ENCODE measurements at places on chromosomes 6 and 20. TPM values are rescaled to one million over a fixed set of nuclear protein-coding genes. Genes with fewer than 3 reads are reported as not detected.

- DNase-seq: no peak
These were observed 77.0 kb upstream of the MLN start for GRCh38 chr6:33880766-33881165.

GRCh38 chr6:151036869-151037680 lies 171.6 kb downstream of the MTHFD1L start:
- DNase-seq: peak; percentile 39

DNA sequence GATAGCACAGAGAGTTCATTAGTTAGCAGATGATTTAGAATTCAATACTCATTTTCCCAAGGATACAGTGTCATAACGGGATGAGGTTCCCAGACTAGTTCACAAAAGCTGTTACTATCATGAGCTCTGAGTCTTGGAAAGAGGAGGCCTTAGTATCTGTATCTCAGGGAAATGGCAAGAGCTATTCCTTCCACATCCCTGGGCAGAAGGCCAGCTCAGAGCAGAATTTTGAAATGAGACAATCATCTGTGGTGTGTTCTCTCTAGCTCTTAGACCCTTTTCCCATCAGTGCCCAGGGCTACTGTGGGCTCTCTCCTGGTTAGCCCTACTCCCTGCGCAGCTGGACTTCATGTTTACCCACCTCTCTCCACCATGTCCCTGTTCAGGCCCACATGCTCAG lies 64.5 kb downstream of the JAG1 start:
- DNase-seq: no peak

- DNase-seq: no peak
These were observed 5.8 kb upstream of the CDC5L start for GRCh38 chr6:44381739-44382138.

- no peak for DNase-seq
These were observed 102.3 kb downstream of the EDN3 start for GRCh38 chr20:59402681-59403080.

GRCh38 chr6:44411141-44411540 lies 23.6 kb downstream of the CDC5L start:
- no peak for DNase-seq

GRCh38 chr6:141097471-141097870 lies 1035.3 kb upstream of the GJE1 start:
- DNase-seq: no peak

DNA sequence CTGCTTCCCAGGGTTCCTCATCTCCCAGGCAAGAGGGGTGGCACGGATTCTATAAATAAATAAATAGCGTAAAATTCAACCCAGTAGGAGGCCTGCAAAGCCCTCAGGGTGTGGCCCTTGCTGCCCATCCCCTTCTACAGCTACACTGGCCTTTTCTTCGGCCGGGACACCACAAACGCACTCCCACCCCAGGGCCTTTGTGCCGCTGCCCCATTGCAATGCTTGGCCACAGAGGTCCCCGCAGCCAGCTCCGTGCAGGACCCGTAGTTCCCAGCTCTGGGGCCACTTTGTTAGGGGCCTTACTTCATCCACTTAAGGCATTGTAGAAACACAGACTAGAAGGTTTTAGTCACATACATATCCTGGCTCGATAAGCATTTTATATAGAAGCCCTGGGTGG lies 151.2 kb downstream of the ERMARD start:
- DNase-seq: no peak

GRCh38 chr20:35311409-35311808 lies 19.2 kb upstream of the FAM83C start:
- DNase-seq: peak; percentile 74

GRCh38 chr6:105753207-105753606 lies 332.9 kb upstream of the PRDM1 start:
- peak; percentile 10 for DNase-seq

DNA sequence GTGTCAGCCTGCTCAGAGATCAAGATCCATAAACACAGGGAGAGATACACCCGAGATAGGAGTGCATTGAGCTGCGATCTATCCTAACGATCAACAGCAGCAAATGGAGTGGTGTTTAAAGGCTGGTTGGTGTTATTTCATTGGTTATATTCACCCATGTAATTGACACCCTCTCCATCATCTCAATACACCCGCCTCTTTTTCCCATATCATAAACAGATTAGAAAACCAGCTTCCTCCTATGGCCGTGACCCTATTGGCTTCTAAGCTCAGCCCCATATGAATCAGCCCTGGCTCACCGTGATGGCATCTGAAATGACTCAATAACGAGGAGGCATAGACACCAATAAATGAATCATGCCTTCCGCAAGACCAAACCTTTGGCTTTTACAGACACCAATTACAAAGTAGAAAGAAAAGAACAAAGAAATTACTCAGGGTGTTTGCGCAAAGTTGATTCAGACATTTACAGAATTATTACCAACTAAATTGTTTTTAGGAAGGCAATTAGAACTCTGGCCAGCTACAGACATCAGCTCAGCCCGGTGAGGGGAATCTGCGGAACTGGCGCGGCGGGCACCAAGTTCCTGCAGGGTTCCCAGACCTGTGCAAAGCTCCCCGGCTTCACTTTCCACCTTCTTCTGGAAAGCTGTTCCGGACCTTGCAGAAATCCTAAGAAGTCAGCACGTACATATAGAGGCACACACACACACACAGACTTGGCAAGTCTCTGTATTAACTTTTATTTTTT lies 11.5 kb downstream of the PMEPA1 start:
- DNase-seq: peak; percentile 100

- DNase-seq: no peak
These were observed 65.2 kb downstream of the RIPOR3 start for GRCh38 chr20:50625986-50626677.

- peak; percentile 65 for DNase-seq
These were observed 1.5 kb upstream of the MSH5 start for GRCh38 chr6:31737991-31738979.

DNA sequence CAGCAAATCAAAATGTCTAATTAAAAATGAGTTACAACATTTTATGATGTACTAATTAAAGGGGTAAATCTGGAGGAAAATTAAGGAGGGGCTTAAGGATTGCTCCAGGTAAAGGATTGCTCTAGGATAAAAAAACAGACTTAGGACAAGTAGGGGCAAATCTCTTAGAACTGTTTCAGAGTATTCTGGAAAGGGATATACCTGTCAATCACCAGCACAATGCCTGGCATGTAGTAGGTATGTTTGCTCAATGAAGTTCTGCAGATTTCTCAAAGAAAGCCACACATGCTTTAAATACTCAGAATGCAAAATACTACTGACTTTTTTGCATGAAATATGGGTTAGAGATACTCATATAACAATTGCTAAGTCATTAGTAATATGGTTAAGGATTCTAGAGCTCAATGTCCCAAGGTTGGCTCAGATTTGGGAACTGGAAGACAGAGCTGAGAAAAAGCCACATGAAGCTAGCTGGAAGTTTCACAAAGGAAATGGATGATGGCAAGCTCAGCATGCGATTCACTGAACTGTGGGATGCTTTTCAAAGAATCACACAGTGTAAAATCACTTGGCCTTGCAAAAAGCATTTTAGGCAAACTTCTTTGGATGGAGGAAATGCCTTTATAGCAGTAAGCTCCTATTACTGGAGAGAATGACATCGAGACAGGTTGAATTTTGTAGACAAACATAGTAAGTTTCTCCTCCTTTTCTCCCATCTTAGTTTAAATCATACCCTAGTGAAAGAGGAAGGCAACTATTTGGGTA lies 72.8 kb downstream of the MAP3K5 start:
- DNase-seq: no peak

GRCh38 chr20:45823949-45824835 lies 2.9 kb downstream of the TNNC2 start:
- peak; percentile 20 for DNase-seq

GRCh38 chr6:16635810-16636602 lies 125.3 kb downstream of the ATXN1 start:
- peak; percentile 75 for DNase-seq

DNA sequence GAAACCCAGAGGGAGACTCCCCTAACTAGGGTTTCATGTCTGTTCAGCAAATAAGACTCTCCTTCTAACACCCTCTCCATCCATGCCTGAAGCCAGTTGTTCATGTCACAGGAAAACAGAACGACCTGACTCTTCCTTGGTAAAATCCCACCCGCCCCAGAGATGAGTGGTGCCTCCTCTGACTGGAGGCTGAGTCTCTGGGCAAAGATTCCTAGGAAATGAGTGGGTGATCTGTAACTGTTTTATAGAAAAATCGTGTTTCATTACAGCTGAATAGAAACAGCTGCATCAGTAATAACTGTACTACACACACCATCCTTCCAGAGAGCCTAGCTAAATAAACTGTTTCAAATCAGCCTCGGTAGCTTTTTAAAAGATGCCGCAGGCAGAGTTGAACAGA lies 37.4 kb upstream of the MRPS10 start:
- DNase-seq: no peak

DNA sequence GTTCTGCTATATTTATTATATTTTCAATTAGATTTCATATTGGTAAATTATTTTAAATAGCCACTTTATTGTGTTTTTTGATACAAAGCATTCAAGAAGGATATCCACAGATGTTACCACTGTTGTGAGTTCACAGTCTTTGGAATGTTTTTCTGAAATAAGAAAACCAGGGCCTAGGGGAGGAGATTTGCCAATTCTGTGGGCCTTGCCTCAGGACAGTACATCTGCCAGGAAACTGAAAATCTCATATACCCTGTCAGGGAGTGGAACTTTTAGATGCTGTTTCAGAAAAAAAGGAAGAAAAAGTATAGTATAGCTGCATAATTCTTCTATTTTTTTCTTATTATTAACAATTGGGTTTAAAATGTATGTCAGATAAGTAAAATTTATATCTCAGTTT lies 995.9 kb upstream of the ADGRB3 start:
- no peak for DNase-seq

- no peak for DNase-seq
These were observed 99.8 kb downstream of the TFAP2A start for GRCh38 chr6:10315034-10315433.

- no peak for DNase-seq
These were observed 440.1 kb upstream of the ADGRB3 start for GRCh38 chr6:68194846-68195478.

DNA sequence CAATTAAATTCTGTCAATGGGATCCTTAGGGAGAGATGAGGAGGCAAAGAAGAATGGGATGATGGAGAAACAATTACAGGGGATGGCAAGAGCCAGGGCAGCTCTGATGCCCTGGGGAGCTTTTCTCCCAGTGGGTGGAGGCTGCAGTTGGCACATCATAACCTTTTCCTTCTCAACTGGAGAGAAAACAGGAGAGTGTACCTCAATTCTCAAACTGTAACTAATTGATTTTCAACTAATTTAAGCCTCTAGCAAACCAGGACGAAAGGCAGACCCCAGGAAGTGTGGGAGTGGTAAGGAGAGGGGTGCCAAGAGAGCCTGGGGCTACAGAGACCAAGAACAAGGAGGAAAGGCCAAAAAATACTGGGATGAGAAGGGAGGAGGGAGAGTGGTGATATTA lies 5.7 kb downstream of the BMP5 start:
- DNase-seq: peak; percentile 4

GRCh38 chr6:3540253-3540820 lies 83.5 kb upstream of the SLC22A23 start:
- DNase-seq: no peak

GRCh38 chr6:36824253-36824652 lies 15.0 kb downstream of the CPNE5 start:
- no peak for DNase-seq

DNA sequence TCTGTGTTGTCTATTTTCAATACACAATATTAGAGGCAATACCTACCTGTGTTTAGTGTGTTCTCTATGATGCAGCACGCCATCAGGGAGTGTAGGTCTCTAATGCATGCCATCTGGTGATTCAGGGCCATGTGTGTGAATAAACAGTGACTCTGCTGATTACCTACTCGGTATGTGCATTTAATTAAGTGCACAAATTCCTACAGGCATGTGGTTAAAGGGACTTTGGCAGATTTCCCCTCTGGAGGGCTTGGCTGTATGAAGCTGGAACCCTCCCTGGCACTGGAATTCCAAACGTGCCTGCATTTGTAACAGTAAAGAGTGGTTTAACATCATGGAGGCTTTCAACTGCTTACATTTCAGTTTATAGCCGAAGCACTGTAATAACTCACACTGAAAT lies 401.5 kb upstream of the SASH1 start:
- DNase-seq: no peak

GRCh38 chr6:118768904-118769325 lies 117.5 kb upstream of the CEP85L start:
- DNase-seq: peak; percentile 93

DNA sequence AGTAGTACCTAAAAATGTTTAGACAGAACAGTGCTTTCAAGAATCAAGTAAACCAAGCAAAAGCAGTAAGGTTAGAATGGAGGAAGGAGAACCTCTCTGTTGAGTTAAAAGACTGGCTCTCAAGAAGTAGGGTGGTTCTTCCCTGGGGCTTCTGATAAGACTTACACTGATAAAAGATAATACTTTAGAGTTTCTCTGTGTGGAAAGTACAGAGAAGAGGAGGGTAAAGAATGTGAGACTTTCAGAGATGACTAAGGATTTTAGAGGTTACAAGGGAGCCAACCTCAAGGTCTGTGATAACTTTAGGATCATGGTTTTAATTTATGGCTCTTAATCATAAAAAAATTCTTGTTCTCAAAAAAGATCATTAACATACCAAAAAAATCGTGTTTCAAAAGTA lies 30.9 kb upstream of the ALDH8A1 start:
- no peak for DNase-seq

The HSPA12B gene
- not detected for total RNA-seq

The TREM1 gene
- not detected for total RNA-seq

The CCM2L gene
- total RNA-seq: 0.35 TPM

The SLC22A1 gene
- 0.25 TPM for total RNA-seq

The METTL24 gene
- total RNA-seq: not detected

The C6orf132 gene
- total RNA-seq: 53.9 TPM

The PLAGL1 gene
- 8.3 TPM for total RNA-seq

The CTNNBL1 gene
- 83.5 TPM for total RNA-seq

The C6orf141 gene
- 12.3 TPM for total RNA-seq

The RIMS4 gene
- 0.13 TPM for total RNA-seq

The MYLK2 gene
- total RNA-seq: 0.18 TPM

The DEFB124 gene
- not detected for total RNA-seq

The PNLDC1 gene
- total RNA-seq: 0.20 TPM

The PACRG gene
- not detected for total RNA-seq

The IRAK1BP1 gene
- 4.3 TPM for total RNA-seq

The NKX2-2 gene
- not detected for total RNA-seq

The PRR18 gene
- total RNA-seq: not detected

The TINAG gene
- not detected for total RNA-seq

The BMP6 gene
- not detected for total RNA-seq

The FOXS1 gene
- not detected for total RNA-seq

The RAB32 gene
- total RNA-seq: 22.6 TPM

The ABHD16B gene
- not detected for total RNA-seq

The MROH8 gene
- total RNA-seq: 3.3 TPM

The CAGE1 gene
- total RNA-seq: 0.13 TPM

The LTA gene
- total RNA-seq: not detected

The TMC2 gene
- not detected for total RNA-seq

The KPNA5 gene
- 6.8 TPM for total RNA-seq

The GRM1 gene
- total RNA-seq: not detected
